ENCODE measurements at places on chromosomes 6 and 20.

GRCh38 chr20:53757472-53757913 is 163.9 kb upstream of the ZNF217 start:
- no peak for DNase-seq

- DNase-seq, result no peak
Observed at GRCh38 chr6:92681401-92681800, 738.0 kb downstream of the EPHA7 start.

DNA sequence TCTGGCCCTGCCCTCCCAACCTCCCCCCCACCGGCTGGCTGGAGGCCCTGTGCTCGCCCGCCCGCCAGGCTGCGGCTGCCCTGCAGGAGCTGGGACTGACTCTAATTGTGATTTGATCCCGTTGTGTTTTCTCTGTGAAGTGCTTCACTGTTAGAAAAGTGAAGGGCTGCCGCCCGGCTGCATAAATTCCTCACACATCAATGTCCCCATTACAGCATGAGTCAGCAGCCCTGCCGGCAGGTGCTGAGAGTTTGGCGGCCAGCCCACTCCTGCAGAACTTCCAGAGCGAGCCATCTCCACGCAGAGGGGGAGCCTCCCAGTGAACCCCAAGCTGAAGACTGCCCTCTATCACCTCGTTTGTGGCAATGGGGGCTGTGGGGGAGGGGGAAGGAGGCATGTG is 137.9 kb downstream of the DLL1 start:
- DNase-seq, result peak; percentile 96

GRCh38 chr20:63844511-63844991 is 13.5 kb upstream of the ZBTB46 start:
- no peak for DNase-seq

DNA sequence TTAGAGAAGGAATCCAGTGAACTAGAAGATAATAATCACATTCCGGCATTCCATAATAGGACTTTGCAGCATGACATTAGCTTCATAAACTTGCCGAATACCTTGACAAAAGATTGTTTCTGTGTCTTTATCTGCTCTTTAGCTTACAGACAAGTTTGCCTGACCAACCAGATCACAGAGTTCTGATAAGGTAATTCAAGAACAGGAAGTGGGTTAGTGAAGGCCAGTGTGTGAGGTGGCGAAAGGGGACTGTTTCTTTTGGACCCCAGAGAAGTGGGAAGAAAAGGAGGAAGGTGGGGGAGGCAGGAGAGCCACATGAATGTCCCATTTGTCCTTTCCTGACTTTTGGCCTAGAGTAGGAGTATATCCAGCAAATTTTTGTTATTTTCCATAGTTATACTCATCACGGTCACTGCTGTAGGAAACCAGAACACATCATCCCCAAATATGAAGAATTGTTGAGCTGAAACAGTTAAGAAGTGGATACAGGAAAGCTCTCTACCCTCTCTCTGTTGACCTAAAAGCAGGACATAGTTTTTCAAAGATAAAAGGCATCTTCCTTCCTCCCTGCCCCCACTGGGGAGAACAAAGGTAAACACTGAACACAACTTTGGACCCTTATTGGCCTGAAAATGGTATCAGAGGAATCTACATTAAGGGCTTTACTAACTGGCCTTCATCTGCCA is 72.4 kb upstream of the TNFAIP3 start:
- no peak for DNase-seq

- no peak for DNase-seq
Observed at GRCh38 chr6:164792666-164793065, 516.7 kb downstream of the C6orf118 start.

- DNase-seq, result no peak
Observed at GRCh38 chr6:14189074-14189473, 71.5 kb downstream of the CD83 start.

- DNase-seq, result no peak
Observed at GRCh38 chr6:34288581-34288980, 39.8 kb upstream of the SMIM29 start.

DNA sequence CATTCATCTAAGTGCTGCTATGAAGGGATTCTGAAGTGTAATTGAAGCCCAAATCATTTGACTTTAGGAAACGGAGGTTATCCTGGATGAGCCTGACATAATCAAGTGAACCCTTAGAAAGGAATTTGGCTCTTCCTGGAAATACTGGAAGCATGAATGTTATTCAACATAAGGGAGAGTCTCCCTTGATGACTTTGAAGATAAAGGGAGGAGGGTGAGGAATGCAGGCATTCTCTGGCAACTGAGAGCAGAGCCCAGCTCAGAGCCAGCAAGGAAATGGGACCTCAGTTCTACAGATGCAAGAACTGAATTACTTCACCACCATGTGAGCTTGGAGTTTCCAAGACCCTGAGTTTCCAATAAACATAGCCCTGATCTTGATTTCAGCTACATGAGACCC is 168.2 kb downstream of the DLL1 start:
- no peak for DNase-seq
